GM12864 (cell line): ENCODE measurements at places on chromosomes 16 and 17.

DNA sequence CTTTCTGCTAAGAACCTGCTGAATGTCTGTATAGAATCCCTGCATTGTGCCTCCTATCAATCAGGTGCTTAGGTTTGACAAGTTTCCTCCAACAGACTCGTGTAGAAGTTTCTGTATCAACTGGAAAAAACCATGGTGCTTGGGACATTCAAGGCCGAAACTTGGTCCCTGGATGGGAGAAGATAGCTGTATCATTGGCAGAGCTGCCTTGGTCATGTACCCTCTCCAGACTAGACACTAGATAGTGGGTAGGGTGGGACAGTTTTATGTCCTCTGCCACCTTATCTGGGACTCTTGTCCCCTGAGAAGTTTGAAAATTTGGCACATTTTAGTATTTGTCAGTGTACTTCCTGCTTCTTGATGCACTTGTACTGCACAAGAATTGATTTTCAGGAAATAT lies 520.8 kb downstream of the WWOX start:
- no peak for DNase-seq

GRCh38 chr17:65028545-65028843 lies 28.0 kb downstream of the GNA13 start:
- no peak for DNase-seq

- no peak for DNase-seq
Observed at GRCh38 chr16:47881574-47881973, 274.2 kb downstream of the ABCC12 start.

DNA sequence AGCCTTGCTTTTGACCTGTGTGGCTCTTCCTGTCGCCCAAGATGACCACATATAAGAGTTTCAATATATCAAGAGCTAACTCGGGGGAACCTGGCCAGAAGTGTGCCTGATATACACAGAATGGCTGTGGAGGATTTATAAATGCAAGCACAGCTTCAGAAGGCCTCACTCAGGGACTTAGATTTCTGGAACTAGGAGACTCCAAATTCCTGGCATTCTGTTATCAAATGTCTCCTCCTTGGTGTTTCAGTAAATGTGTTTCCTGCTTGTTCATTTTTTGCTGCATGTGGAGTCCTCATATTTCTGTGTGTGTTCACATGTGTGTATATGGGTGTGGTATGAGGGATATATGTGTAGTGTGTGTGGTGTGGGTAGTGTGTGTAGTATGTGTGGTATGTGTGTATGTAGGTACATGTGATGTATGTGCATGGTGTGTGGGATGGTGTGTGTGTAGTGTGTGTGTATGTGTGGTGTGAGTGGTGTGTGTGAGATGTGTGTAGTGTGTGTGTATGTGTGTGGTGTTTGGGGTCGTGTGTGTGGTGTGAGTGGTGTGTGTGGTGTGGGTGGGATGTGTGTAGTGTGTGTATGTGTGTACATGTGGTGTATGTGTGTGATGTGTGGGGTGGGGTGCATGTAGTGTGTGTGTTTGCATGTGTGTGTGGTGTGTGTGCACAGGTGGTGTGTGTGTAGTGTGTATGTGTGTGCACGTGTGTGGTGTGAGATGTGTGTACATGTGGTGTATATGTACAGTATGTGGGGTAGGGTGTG lies 981 bp upstream of the CD300H start:
- no peak for DNase-seq

DNA sequence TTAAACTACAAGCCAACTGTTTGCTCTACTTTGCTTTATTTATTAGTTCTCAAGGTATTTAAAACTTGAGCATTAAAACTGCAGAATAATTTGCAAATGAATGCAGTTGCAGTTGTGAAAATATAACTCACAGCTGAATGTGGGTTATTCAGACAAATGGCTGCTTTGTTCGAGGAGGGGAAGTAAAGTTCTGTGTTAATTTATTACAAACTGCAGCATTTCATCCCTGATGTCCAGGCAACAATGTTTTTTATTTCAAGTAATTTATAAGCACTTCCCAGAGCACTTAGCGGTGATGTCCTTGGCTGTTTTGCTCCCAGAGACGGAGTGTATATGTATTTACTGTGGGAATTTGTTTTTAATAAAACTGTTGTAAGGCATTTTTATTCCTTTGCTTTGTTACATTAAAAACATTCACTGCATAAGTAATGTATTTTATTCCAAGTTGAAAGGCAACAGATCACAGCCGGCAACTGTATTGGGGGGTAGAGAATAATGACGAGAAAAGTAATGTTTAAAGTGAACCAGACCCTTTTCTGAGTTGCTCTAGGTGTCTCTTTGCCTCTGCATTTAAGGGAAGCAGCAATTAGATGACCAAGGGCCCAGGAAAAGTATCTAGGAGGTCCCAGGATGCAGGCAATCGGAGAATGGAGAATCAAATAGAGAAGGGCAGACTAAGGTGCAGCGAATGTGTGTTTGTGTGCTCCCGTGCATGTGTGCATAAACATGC lies 291.2 kb upstream of the SALL1 start:
- no peak for DNase-seq

- no peak for DNase-seq
Observed at GRCh38 chr17:59521465-59522126, 43.8 kb upstream of the DHX40 start.

DNA sequence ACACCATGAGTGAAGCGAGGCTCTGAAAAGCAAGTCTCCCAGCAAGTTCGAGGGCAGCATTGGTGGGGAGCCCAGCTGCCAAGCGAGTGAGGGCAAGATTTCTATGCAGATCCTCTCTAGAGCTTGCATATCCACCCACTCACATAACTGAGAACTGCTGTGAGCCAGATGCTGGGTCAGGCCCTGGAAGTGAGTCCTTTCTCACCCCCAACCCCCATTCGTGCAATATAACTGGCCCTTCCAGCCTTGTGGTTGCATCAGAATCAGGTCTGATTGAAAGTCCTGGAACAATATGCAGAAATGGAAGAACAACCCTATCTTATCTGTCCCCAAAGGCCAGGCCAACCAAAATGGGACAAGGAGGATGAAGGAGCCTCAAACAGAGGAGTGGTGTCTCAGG lies 146.6 kb downstream of the IRX5 start:
- no peak for DNase-seq

DNA sequence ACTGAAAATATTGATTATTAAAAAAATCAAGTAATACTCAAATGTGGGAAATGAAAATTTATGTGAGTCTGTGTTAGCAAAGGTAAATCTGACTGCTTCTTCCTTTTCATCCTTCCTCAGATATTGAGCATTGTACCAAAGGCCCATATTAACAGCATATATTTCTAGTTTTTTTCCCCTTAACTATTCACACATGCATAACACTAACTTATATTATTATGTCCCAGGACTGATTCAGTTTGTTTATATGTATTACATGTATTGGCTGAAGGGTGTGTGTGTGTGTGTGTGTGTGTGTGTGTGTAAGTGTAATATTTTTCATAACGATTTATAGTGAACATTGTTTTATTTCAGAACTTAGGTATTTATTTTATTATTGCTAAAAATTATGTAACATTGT lies 74.2 kb downstream of the BCAS3 start:
- no peak for DNase-seq

DNA sequence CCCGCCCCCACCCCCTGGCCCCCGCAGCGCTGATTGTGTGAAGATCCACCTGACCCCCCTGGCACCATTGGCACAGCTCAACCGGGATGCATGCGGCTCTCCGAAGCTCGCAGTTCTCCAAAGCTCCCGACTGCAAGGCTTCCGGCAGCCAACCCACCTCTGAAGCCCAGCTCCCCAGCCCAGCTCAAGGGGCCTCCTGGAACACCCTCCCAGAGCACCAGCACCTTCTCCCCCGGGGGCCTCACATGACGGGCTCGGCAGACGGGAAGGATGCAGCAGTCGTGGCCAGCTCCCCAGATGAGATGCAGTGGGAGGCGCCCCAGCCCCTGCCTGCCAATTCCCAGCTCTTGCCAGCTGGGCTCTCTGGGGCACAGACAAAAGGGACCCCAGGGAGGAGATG lies 215.3 kb downstream of the ZNF423 start:
- DNase-seq: no peak

DNA sequence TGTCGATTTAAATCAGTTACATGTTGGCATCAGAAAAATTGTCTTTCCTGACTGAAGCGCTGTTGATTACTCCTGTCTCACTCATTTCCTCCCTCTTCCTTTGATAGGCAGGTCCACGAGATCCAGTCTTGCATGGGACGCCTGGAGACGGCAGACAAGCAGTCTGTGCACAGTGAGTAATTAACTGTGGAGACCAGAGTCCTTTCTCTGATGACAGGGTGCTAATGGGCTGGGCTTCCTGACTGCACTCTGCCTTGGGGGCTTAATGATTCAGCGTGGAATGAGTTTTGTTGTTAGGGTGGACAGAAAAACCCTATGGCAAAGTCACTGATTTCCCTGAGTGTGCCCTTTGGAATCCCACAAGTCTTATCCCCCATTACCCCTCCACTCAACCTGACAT lies 6.5 kb downstream of the GOSR2 start:
- no peak for DNase-seq

DNA sequence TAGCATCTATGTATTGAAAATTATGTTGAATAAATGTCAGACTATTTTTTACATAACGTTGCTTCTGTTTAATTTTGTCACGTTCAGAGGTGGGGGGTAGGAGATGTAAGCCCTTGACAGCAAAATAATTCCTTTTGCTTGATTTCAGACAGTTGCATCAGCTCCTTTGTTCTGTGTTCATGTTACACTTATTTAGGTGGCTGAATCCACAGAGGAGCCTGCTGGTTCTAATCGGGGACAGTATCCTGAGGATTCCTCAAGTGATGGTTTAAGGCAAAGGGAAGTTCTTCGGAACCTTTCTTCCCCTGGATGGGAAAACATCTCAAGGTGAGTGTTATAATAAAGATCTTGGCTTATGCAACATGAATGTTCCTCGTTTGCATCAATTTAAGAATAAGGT lies 4.5 kb downstream of the HERPUD1 start:
- no peak for DNase-seq

DNA sequence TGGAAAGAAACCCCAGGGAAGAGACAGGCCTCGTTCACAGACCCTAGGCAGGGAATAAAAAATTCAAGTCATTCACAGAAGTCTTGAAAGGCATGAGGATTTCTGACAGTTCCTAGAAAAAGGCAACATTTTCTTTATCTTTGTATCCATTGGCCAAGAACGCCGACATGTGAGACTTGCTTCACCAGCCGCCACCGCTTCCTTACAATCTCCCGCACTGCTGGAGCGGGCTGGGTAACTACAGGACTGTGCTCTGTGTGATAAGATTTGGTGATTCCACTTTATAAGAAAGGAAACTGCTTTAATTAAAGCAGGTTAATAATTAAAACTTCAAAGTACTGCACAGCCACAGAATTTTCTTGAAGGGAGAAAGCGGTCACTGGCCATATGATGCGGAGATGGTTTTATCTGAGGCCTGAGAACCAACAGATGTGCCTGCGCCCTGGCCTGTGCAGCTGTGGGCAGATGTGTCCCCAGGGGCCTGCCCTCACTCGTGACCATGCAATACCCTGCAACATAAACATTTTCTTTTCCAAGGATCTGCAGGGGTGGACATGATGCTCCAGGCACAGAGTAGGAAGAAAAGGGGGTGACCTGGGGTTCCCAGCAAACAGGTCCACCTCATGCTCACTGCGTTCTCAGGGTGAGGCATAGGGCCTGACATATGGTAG lies 13.0 kb upstream of the LGALS3BP start:
- DNase-seq: no peak

DNA sequence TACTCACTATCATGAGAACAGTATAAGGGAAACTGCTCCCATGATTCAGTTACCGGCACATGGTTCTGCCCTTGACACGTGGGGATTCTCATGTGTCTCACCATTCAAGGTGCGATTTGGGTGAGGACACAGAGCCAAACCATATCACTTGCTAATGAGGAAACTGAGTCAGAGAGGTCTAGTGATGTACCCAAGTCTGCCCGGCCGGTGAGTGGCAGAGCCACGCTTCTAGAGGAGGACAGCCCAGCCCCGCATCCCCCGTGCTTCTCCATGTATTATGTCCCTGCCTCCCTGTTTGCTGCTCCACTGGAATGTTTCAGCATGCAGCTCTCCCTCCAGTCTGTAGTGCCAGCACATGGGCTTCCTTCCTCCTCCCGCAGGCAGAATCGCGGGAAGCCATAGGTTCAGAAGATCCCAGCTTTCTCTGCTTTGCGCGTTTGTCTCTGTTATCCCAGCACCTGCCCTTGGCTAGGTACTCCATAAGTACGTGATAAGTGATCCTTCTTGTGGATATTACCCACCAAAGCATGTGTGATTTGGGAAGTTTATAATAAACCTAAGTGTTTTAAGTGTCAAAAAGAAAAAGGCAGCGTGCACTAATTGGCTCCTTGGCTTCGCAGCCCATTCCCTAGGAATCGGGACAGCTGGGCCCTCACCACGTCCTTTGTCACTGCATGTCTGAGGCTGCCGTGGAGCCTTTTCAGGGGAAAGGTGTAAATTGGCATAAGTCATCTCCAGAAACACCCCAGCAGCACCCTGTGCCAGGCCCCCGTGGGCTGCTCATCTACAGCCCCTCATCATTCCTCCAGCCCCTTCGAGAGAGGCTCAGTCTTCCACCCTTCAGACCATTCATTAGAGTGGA lies 103.8 kb downstream of the CLEC16A start:
- no peak for DNase-seq

- DNase-seq: no peak
Observed at GRCh38 chr16:88613293-88613692, 25.1 kb upstream of the IL17C start.

- DNase-seq: no peak
Observed at GRCh38 chr17:751269-752001, 629 bp downstream of the GEMIN4 start.

DNA sequence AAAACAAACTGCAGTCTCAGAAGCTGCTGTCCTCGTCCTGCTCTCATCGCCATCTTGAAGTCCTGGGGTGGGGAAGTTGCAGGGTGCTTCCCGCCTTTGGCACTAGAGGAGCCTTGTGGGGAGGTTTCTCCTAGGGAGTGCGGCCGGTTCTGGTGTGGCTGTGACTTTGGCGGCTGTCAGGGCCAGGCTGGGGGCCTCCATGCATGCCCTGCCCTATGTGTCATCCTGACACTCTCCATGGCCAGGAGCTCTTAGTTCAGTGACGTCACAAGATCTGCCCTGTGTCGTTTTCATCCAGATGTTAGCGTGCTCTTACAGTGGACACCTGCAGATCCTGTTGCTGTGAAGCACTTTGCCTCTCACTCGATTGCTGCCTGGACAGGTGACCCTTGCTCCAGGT lies 49.6 kb downstream of the PLD6 start:
- no peak for DNase-seq
